ENCODE measurements at places on chromosomes 1 and 21. TPM values are rescaled to one million over a fixed set of nuclear protein-coding genes. Genes with fewer than 3 reads are reported as not detected.

Gene PCP4L1
- 0.20 TPM for total RNA-seq

Gene TRPM2
- total RNA-seq, result not detected

DNA sequence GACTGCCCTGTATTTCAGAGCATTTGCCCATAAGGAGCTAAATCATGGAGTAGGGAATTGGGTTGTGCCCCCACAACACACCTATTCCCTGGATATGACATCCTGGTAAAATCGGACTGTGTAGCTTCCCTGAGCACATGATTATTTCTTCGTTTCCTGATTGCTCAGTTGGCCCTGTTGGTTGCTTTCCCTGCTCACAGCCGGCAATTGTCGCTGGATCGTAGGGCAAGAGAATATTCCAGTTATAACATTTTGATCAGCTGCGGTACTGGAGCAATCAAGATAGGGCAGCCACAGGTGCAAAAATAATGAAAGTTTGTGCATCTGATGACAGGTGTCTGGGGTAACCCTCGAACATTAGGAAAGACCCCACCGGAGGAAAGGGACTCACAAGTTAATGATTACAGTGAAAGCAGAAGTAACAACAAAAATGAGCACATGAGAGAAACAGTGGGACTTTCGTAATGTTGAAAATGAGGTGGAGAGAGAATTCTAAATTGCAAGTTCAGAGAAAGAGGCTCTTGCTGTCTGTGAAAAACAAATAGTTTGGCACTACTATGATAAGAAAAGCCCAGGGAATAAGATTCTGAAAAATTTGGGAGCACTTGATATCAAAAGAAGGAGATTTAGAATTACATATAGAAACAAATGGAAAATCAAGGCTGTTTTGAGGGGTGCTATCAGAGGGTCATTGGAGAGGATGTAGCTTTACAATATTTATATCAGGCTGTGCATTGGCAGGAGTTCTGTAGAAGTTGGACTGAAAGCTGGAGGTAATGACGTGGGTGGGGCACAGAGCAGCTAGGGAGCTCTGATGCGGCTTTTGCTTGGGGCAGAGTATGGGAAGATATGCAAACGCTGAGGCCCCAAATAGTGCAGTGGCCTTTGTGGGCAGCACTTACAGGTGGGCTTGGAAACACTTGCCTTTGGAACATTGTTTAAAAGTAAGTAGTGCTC lies at the start of gene MAB21L3:
TSS of gene MAB21L3 (plus strand) at position 833 of the 957 bp plus-strand sequence. CDS start 1,217 bp downstream, outside the sequence.
- no peak for DNase-seq

GRCh38 chr21:17709266-17709611 lies 96.5 kb upstream of the BTG3 start:
- no peak for DNase-seq

DNA sequence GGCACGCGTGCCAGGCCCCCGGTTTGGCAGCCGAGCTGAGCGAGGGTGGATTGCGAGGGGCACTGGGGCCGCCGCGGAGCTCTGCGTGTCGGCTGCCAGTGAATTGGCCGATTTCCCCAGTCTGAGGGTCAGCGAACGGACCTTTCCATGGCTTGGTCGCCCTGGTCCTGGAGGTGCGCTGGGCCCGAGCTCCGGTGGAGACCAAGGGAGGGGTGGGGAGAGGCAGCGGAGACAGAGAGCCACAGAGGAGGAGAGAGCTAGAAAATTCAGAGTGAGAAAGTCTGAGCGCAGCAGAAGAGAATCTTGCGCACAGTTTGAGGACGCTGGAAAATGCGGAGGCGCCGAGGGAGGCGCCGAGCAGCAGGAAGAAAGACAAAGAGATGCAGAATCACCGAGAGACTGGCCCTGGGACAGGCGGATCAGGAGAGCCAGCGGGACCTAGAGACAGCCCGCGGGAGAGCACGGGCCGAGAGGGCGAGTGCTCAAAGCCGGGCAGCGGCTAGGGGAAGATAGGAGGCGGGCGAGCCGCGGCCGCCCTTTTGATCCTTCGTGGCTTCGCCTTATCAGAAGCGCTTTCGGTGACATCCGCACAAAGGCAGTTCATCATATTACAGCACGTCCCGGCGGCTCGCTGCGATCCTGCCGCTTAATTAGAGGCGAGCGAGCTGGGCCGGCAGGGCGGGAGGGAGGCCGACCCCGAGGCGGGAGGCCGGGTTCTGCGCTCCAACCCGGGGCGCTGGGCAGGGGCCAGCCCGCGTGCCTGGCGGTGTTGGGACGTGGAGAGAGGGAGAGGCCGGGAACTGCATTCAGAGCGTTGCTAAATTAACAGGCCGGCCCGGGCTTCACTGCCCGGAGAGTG lies 12.7 kb downstream of the PAX7 start:
- DNase-seq, result no peak

DNA sequence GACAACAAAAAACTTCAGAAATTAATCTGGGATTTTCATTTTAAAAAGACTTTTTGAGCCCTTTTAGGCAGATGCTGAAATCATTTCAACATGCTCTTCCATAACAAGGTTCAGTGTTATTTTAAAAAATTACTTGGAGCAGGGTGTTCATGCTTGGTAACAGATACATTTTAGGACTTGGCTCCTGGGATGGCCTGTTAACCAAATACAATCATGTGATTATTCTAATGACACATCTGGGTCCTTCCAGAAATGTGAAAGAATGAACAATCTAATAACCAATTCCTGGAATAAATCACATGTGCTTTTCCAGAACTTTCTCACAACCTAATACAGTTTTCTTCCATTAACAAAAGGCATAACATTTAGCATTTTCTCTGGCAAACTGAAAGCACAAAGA lies 379.8 kb upstream of the RUNX1 start:
- DNase-seq, result no peak

GRCh38 chr1:80751204-80751603 lies 1049.5 kb upstream of the ADGRL2 start:
- no peak for DNase-seq

Gene KRTAP19-3
- not detected for total RNA-seq

- DNase-seq, result no peak
These were observed 81.5 kb downstream of the ERG start for GRCh38 chr21:38416791-38417190.

DNA sequence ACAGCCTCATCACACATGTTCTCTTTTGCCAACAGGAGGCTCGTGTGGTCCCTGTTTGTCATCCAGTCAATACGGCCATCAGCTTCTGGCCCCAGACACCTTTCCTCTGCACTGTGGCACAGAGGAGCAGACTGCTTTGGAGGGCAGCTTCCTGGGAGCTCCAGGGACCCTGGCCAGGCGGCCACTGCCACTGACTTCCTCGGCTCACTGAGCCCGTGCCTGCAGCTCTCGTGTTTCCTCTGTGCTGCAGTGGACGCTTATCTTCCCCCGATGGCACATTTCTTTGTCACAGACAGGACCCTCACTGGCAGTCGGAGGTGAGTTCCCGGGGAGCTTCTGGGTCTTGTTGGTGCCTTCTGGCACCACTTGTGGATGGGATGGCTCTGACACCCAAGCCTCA lies 67.0 kb upstream of the DIRAS3 start:
- no peak for DNase-seq
